Panc1 (cell line): ENCODE measurements at places on chromosomes 1 and 21. TPM values are rescaled to one million over a fixed set of nuclear protein-coding genes. Genes with fewer than 3 reads are reported as not detected.

Gene GADD45A
- 106 TPM for total RNA-seq

Gene CHIA
- total RNA-seq, result not detected

Gene COL9A2
- total RNA-seq, result 2.9 TPM

Gene SFN
- 188 TPM for total RNA-seq

Gene S100A9
- 0.44 TPM for total RNA-seq

Gene RGS7
- total RNA-seq, result 0.10 TPM

Gene RPTN
- total RNA-seq, result not detected

Gene C1QB
- total RNA-seq, result 0.33 TPM

Gene KIF26B
- 0.33 TPM for total RNA-seq

Gene ADPRS
- total RNA-seq, result 32.2 TPM

- DNase-seq, result no peak
These were observed 307.0 kb downstream of the ST6GALNAC3 start for GRCh38 chr1:76381450-76382097.

GRCh38 chr21:17697473-17697872 lies 84.8 kb upstream of the BTG3 start:
- no peak for DNase-seq

GRCh38 chr1:66197785-66198184 lies 336.2 kb upstream of the SGIP1 start:
- no peak for DNase-seq

DNA sequence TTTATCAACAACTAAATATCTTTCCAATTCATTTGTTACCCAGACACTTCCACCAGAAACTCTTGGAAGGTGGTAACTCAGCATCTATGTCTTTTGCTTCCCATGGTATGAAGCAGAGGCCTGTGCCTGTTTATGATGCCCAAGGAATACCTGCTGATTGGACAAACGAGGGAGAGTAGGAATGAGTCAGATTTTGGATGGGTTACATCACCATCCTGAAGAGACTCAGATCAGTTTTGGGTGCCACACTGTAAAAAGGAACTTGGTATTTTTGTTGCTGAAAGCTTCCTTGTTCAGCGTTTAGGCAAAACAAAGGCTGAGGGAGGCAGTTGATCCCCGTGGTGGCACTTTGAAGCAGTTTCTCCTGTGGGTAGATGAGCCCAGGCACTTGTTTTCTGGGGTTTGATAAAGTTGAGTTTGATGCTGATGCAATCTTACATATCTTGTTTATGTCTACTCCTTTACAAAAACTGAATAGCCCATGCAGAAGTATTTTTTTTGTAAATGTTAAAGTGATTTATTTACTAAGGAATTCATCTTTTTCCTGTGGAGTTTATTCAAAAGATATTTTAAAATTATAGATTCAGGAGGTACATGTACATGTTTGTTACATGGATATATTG lies 26.7 kb upstream of the CYP4X1 start:
- no peak for DNase-seq

- DNase-seq, result no peak
These were observed 181.1 kb upstream of the APP start for GRCh38 chr21:26351661-26352060.

- DNase-seq, result no peak
These were observed 204.0 kb upstream of the C21orf91 start for GRCh38 chr21:18023157-18023556.

- DNase-seq, result no peak
These were observed 33.1 kb upstream of the NFASC start for GRCh38 chr1:204837440-204838084.

DNA sequence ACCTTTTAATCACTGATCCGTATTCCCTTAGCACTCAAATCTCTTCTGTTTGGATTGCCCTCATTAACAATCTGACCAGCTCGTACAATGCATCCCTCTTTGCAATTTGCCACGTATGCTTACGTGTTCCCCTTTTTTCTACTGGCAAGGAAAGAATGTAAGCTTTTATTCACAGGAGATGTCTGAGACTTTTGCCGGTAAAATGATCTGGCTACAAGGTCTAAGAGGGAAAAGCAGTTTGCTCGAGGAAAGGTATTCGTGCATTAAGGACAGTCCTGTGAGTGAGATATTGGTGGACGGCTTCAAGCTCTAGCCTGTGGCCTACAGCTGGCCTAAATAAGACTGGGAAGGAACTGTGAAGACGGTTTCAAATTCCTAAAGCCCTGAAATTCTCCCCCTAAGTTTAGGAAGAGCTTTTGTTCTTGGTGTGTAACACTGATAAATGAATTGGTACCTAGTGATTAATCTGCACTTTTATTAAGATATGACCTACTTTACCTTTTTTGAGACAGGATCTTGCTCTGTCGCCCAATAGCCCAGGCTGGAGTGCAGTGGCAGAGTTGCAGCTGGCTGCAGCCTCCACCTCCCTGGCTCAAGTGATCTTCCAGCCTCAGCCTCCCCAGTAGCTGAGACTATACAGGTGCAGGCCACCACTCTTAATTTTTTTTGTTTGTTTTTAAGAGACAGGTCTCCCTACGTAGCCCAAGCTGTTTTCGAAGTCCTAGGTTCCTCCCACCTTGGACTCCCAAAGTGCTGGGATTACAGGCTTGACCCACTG lies 895 bp upstream of the UBR4 start:
- no peak for DNase-seq

- no peak for DNase-seq
These were observed 71.1 kb upstream of the MROH9 start for GRCh38 chr1:170864238-170864637.

DNA sequence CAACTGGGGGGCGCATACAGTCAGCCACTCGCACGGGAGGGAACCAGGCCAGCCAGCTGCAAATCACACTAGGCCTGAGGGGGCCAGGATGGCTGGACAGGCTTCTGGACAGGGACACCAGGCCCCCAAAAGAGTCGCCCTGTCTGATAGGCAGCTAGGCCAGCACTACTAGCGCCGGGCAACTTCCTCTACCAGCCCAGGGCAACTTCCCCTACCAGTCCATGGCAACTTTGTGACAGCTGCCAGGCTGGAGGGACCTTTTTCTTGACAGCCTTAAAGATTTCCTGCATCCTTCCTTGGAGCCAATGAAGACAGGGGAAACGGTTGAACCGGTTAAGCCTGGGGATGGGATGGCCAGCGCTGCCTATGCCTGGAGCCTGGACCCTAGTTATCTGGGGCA lies 5.1 kb downstream of the IFFO2 start:
- DNase-seq, result no peak

DNA sequence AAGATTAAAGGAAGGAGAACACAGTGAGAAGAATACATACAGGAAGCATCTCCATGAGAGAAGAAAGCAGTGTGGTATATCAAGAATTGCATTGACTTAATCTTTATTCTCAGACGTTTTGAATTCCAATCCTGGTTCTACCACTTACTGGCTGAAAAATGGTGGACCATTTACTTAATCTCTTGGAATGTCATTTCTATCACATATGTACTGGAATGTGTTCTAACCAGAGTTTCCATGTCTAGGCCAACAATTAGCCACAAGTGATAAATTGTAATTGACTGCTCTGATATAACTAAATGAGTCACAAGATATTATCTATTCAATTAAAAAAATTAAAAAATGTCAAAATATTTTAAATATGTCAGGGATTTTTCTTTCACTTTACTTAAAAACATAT lies 626.1 kb downstream of the PTPRC start:
- DNase-seq, result no peak

GRCh38 chr1:65994223-65994622 lies 201.5 kb downstream of the PDE4B start:
- DNase-seq, result no peak

- DNase-seq, result no peak
These were observed 50.0 kb upstream of the NPL start for GRCh38 chr1:182739545-182739944.

DNA sequence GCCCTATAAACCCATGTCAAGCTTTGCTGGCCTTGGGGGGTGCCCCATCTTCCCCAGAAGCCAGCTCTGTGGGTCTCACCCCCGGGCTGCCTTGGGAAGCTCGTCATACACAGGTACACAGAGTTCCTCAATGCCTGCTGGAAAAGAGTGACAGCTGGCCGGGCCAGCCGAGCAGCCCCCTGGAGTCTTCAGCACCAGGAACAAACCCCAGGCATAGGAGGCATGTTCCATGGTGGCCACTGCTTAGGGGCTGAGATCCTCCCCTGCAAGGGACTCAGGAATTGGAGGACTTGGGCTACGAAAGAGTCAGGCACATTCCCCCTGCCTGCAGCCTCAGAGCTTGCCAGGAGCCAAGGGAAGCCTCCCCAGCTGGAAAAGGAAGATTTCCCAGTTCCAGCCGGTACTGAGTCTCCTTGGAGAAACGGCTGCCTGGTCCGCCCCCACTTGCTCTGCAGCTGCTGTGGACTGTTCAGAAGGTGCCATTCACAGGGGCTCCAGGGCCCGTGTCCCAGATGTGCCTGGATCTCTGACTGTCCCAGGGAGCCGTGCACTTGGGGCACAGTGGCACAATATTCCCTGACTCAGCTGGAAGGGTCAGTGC lies 89.5 kb downstream of the STUM start:
- no peak for DNase-seq

GRCh38 chr1:6378096-6378746 lies 15.3 kb downstream of the ACOT7 start:
- DNase-seq, result no peak

DNA sequence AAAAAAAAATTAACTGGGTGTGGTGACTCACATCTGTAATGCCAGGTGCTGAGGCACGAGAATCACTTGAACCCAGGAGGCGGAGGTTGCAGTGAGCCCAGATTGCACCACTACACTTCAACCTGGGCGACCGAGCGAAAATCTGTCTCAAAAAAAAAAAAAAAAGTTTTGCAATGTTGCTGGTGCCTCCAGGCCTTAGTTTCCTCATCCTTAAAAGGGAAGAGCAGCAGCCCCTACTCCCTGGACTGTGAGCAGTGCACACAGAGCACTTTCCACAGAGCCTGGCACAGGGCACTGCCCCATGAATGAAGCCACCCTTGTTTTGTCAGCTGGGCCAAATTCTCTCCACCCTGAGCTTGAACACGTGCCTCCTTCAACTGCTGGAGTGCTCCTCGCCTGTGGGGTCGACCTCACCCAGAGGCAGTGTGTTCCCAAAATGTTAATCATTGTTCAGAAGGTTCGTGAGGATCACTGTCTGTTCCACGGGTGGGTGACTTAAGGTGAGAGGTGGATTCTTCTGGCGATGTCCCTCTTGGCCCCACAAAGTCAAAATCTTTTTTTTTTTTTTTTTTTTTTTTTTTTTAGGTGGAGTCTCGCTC lies 152.1 kb upstream of the TMEM51 start:
- no peak for DNase-seq

DNA sequence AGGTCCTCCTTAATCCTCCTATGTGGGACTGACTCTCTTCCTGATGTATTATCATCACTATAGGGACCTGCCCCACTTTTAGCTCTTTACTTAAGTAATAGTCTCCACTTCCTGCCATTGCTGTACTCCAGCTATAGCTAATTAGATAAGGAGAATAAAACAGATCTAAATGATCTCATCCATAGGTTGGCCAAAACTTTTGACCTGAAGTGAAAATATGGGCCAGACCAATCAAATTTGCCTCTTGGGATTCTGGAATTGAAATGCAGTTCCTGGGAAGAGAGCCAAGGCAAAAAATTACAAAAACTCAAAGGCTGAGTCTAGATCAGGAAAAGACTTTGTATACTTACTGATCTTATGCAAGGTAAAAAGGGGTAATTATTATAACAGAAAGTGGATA lies 36.1 kb upstream of the PDE4B start:
- no peak for DNase-seq

GRCh38 chr1:32684167-32684811 lies 18.3 kb downstream of the SYNC start:
- DNase-seq, result no peak

DNA sequence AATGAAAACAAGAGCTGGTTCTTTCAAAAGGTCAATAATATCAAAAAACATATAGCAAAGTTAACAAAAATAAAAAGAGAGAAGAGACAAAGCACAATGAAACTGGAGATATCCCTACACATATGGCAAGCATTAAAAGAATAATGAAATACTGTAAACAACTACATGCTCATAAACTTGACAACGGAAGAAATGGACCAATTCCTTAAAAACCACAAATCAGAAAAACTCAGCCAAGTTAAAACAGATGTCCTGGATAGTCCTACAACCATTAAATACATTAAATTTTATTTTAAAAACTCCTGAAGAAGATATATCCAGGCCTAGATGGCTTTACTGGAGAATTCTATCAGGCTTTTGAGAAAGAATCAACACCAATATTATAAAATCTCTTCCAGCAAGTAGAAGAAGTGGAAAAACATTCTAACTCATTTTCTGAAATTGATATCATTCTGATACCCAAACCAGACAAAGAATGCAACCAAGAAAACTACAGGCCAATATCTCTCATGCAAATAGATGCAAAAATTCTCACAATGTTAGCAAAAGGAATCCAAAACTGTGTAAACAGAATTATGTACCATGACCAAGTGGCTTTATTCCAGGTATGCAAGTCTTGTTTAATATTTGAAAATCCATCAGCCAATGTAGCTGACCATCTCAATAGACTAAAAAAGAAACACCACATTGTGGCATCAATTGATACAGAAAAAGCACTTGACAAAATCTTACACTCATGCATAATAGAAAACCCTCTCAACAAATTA lies 56.1 kb upstream of the LRRC7 start:
- DNase-seq, result no peak

DNA sequence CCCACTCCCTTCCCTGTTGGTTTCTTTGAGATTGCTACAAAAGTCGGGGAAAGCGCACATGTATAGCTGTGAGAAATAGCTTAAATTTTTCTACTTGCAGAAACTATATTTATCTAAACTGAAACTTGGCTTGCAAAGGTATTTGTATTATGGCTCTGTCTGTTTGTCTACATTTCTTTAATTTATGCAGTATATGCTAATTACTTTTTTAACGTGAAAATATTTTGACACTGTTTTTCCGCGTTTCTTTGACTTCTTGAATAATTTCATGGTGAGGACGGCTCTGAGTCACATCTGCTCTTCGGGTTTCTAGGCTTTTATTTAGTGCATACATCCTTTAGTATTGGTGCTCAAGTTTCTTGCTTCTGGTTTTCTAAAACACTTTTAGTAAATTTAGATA lies 182.1 kb upstream of the ZRANB2 start:
- no peak for DNase-seq

GRCh38 chr1:162562470-162562828 lies 927 bp downstream of the UAP1 start:
- DNase-seq, result peak; percentile 62

GRCh38 chr21:41659791-41660560 lies 106.9 kb downstream of the RIPK4 start:
- no peak for DNase-seq

DNA sequence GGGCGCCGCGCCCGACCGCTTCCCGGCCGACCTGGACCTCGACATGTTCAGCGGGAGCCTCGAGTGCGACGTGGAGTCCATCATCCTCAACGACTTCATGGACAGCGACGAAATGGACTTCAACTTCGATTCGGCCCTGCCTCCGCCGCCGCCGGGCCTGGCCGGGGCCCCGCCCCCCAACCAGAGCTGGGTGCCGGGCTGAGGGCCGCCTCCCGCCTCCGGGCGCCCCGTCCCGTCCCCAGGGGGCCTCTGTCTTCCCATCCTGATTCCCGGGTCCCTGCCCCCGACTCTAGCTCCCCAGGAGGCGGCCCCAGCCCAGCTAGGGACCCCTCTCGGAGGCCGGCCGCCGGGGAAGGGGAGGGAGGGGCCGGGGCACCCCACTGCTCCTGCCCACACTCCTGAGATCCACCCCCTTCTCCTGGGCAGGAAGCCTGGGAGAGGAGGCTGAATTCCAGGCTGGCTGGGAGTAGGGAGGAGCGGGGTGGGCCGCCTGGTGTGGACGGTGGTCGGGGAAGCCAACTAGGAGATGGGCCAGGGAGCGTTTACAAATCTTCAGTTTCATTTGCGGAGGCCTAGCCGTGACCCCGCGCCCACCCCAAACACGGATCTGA lies 21.4 kb downstream of the FOXO6 start:
- DNase-seq, result no peak
